ENCODE measurements at places on chromosomes 4 and X.

DNA sequence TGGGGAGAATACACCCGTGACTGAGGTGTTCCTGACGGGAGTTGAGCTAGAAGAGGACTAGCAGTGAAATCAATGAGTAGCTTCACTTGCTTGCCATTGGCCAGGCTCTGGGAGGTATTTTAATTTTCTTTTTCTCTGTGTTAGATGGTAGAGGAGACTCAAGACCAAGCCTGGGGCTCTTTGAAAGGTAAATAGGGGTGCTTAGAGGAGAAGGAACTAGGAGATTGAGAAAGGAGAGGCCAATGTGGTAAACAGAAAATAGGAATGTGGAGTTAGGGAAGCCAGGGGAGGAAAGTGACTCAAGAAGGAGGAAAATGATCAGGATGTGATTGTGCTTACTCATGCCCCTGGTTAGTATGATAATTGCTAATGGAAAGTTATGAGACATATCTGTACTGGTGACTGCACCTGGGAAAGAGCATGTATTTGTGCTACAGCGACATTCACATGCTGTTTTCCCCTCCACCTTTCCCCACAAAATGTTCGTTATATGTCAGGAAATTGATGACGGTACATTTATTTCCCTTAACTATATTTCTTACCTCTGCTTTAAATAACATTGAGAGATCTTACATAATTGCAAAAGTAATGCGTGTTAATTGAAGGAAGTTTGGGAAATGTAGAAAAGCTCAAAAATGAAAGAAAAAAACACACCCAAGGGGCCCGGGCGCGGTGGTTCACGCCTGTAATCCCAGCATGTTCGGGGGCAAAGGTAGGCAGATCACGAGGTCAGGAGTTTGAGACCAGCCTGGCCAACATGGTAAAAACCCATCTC is 16.9 kb upstream of the LRBA start:
- no peak for DNase-seq

DNA sequence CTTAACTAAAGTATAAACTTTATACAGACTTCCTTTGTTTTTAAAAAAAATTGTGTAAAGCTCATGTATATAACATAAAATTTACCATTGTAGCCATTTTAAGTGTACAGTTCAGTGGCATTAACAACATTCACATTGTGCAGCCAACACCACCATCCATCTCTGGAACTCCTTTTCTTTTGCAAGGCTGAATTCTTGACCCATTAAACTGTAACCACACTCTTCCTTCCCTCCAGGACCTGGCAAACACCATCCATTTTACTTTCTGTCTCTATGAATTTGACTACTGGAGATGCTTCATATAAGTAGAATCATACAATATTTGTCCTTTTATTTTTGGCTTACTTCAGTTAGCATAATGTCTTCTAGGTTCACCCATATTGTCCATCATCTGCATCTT is 104.7 kb downstream of the RASL11B start:
- no peak for DNase-seq

GRCh38 chr4:15648600-15648999 is 6.6 kb downstream of the FBXL5 start:
- no peak for DNase-seq

DNA sequence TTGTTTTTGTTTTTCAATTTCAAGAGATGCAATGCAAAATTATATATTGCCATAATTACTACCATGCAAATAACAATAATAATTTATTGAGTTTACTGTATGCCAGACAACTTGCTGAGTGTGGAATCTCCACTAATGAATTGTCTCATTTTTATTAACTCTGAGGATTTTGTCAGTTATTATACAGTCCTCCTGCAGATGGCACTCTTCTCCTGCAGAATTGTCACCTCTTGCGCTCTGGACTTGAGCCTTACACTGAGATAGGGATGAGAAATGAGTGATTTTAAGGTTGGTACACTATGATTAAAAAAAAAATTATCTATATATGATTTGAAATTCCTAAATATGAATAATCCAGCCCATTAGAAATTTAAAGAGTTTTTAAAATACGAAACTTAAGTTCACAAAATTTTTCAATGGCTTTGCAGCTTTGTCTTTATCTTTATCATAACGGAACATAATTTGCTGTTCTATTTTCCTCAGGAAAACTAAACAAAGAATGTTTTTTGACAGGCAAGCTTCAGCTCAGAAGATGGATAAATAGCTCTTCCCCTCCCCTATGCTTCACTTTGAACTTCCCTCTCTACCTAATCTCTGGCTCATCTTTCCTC is 12.7 kb upstream of the PAQR3 start:
- DNase-seq: no peak

DNA sequence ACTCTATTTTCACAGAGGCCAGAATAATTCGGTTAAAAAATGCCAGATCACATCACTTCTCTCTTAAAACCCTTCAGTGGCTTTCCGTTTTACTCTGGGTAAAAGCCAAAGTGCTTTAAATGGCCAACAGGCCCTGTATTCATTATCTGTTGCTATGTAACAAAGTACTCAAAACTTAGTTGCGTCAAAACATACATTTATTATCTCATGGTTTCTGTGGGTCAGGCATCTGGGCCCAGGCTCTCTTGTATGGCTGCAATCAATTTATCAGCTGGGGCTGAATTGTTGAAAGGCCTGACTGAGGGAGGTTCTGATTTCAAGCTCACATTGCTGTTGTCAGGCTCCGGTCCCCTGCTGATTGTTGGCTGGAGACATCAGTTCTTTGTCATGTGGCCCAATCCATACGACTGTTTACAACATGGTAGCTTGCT is 72.7 kb upstream of the H2AZ1 start:
- DNase-seq: no peak

- DNase-seq: no peak
Observed at GRCh38 chr4:107792711-107793110, 32.0 kb upstream of the SGMS2 start.

- DNase-seq: no peak
Observed at GRCh38 chrX:13194291-13195103, 125.4 kb downstream of the ATXN3L start.

DNA sequence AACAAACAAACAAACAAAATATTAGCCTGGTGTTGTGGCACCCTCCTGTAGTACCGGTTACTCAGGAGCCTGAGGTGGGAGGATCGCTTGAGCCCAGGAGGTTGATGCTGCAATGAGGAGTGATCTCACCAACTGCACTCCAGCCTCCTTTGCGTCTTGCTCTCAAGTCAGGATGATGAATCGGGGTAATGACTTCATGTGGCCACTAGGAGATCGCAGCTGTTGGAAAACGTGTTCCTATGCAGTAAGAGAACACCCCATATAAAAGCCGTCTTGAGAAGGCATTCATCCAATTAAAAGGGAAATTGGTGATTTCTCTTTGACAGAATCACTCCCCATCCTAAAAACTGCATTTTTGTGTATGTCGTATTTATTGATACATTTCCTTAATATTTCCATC is 6.9 kb downstream of the CCNB3 start:
- no peak for DNase-seq

GRCh38 chr4:59612235-59612634 is 1587.9 kb upstream of the ADGRL3 start:
- no peak for DNase-seq

DNA sequence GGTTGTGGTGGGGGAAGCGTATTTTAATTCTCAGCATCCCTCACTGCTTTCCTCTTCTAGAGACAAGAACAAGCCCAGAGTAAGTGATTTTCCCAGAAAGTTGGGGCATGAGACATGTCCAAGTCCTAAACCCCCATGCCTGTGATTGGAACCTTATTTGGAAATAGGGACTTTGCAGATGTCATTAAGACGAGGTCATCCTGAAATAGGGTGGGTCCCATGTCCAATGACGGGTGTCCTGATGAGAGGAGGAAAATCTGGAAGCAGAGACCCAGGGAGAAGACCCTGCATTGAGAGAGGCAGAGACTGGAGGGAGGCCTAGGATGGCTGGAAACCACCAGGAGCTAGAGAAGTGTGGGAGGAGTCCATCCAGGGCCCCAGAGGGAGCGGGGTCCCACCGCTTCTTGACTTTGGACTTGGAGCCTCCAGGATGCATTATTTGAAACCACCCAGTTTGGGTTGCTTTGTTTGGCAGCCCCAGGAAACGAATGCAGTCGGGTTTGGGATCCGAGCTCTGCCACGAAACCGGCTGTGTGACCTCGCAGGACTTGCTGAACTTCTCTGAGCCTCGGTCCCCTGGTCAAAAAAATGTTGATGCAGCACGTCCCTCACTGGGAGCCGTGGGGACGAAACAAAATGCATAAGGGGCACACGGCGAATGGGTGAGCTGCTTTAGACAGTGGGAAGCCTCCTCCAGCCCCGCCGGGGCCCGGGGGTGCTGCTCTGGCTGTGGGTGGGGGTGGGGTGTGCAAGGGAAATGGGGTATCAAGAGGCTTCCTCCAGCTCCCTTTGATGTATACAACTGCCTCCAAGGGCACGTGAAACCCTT is 113.9 kb downstream of the CPZ start:
- no peak for DNase-seq

GRCh38 chr4:156756118-156756517 is 215.5 kb downstream of the PDGFC start:
- DNase-seq: no peak

DNA sequence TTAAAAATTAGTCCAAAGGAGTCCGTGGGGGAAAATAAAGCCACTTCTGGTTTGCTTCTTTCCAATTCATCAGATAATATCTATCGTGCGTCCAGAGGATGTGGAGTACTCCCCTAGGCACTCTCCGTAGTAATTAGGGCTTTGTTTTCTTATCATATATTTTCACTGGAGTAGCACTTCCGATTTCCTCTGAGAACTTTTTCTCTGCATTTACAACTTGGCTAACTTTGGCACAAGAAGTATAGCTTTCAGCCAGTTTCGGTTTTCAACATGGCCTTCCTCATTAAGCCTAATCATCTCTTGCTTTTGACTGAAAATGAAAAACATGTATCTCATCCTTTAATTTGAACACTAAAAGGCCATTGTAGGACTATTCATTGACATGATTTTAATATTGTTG is 80.5 kb downstream of the CASP3 start:
- DNase-seq: no peak

GRCh38 chr4:151687021-151687640 is 73.7 kb downstream of the GATB start:
- DNase-seq: no peak

- DNase-seq: no peak
Observed at GRCh38 chr4:33091961-33092360, 2371.8 kb downstream of the PCDH7 start.

DNA sequence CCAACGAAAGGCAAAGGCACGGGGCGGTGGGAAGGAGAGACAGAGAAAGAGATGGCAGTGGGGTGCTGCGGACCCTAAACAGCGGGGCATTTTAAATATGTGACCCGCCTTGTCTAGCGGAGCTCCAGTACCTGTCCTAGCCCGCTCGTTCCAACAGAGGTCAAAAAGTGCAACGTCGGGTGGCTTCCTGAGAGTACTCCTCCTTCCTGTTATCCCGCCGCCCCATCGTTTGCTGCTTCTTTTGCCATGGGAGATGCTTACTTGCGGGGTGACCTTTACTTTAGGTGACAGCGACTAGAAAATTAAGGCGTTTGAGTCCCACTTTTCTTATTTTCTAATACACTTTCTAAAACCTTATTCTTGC is 735 bp downstream of the NRK start:
- DNase-seq: no peak

DNA sequence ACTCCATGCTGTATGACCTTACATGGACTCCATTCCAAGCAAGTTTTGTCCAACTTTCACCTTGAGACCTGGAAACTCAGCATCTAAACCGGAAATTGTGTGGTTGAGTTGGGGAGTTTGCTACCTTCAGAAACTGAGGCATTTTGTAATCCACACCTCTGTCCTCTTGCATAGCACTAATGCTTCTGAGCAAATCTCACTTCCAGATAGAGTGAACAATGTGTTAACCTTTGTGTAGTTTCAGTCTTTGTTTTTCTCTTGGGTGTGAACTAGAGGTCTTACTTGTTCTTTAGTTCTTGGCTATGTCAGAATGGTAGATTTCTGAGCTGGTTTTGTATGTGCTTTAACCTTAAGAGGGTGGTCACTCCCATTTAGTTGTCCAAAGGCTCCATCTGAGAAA is 48.1 kb upstream of the TCEAL2 start:
- no peak for DNase-seq

DNA sequence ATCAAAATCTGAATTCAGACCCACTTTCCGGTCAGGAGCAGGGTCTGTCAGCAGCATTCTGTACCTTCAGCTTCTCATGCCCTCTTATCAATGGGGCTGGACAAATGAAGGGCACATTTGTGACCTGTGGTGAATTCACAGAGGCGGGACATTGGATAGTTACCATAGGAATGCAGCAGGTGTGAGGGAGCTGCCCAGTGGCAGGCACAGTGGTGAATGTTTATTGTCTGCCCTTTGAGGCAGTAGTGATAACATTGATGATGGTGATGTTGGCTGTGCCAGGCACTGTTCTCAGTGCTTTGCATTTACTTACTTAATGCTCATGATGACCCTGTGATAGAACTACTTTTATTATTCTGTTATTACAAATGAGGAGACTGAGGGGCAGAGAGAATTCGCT is 101.2 kb upstream of the KIT start:
- no peak for DNase-seq

DNA sequence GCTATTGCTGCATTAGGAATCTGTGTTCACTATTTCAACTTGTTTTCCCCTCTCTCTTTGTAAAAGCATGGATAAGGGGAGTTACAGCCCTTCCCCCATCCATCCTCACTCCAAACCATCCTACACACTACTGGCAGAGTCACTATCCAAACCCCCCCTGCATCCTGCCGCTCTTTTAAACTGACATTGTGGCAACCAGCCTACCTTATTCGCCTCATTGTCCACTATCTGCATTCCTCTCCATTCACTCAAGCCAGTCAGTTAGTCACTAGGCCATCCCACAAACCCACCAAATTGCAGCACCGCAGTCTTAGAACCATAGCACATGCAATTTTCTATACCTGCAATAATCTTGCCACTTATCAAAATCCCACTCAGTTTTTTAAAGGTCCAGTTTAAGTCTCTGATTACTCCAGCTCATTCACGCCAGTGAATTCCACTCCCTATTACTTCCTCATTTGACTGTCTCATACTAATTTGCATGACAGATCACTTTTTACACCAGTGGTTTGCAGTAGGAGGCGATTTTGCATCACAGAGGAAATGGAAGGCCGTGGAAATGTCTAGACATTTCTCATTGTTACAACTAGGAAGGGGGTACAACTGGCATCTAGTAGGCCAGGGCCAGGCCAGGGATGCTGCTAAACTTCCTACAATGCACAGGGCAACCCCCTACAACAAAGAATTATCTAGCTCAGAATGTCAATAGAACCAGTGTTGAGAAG is 181.8 kb downstream of the HS6ST2 start:
- no peak for DNase-seq

GRCh38 chr4:100833906-100834305 is 316.1 kb upstream of the EMCN start:
- DNase-seq: no peak

GRCh38 chr4:128862608-128863311 is 53.3 kb downstream of the JADE1 start:
- DNase-seq: no peak

All from LNCaP clone FGC (cell line).